Activated T-helper 17 cell treated with anti-CD3 and anti-CD28 coated beads, Interleukin-2, amount 50 U/mL, for 72 hours (primary cell): ENCODE measurements at places on chromosomes 5 and 9.
A peak's percentile ranks its signal among the peaks of the same experiment; 100 is the strongest.

DNA sequence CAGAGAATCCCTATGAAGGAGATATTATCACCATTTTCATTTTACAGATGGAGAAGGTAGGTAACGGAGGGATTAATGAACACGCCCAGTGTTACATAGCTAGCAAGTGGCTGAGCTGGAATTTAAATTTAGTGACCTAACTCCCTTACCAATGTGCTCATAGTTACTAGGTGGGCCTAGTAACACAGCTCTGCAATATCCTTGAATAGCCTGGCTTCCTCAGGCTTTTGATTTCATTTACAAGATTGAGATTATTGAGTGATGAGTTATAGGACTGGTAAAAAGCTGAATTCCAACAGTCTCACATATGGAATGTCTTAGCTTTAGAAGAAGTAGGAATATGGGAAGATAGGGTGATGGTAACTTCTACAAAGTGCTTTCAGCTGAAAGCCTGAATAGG lies 336.3 kb upstream of the KIF2A start:
- H3K4me1 ChIP-seq = no peaks in the 10 kb centered on the region
- H3K27ac ChIP-seq = no peak overlapping the region
- no peak overlapping the region for H3K4me3 ChIP-seq
- H3K36me3 ChIP-seq = no peaks in the 10 kb centered on the region
- peaks cover 3% of the 10 kb centered on the region for H3K27me3 ChIP-seq

DNA sequence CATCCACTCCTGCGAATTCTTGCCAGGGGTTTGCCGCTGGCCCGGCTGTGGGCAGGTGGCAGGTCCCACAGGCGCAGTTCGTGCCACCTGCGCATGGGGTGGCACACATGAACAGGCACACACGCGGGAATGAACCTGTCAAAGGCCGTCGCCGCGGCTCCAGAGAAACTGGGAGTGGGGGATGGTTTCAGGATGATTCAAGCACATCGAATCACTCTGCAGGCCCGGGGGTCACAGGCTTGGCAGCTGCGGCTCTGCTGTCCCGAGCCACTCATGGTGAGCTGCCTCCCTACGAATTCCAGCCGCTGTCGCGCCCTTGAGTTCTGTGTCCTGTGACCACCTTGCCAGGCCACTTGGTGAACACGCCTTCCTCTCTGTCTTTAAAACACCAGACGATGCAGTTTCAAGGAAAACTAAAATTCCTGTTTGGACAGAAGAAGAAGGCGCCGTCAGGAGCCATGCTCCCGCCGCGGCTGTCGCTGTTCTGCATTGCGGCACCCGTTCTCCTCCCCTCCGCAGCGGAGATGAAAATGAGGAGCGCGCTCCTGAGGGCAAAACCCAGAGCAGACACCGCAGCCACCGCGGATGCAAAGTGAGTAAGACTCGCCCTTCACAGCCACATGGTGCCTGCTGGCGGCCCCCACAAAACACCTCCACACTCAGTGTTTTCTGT lies 15.4 kb upstream of the EXOC3 start:
- H3K36me3 ChIP-seq = peaks cover 65% of the 10 kb centered on the region
- no peak overlapping the region for H3K4me3 ChIP-seq
- H3K4me1 ChIP-seq = peaks cover 23% of the 10 kb centered on the region

DNA sequence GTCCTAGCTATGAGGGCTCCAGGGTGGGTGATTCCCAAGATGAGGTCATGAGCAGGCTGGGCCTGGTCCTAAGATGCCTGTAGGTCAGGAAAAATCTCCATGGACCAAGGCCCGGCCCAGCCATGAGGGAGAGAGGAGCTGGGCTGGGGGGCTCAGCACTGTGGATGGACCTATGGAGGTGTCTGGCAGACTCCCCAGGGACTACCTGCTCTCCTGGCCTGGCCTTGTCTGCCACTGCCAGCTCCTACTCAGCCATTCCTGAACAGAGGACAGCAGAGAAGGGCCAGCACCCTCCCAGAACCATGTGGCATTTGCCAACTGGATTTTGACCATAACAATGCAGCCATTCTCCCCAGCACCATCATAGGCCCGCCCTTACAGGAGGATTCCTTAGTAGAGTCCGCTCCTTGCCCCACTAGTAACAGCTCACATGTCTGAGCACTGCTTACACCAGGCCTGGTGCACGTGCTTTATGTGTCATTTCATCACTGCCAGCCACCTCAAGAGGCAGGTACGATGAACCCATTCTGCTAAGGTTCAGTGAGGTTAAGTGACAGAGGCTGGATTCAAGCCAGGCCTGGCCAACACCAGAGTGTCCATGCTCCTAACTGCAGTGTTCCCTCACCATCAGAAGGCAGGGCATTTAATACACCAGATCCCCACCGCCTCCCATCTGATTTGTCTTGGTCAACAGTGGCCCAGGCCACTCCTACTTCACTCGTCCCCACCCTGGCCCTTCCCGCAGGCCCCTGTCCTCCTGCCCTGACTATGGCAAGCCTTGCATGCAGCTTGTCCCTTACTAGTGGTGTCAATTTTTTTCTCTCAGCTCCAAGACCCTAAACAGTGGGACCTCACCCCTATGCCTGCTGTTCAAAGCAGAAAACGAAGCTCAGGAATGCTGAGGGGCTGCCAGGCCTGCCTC lies 669 bp downstream of the IL13 start:
- peaks cover 19% of the 10 kb centered on the region for H3K27me3 ChIP-seq
- peak overlapping the region; percentile 56 for H3K4me3 ChIP-seq
- H3K27ac ChIP-seq = no peak overlapping the region
- H3K36me3 ChIP-seq = no peaks in the 10 kb centered on the region

DNA sequence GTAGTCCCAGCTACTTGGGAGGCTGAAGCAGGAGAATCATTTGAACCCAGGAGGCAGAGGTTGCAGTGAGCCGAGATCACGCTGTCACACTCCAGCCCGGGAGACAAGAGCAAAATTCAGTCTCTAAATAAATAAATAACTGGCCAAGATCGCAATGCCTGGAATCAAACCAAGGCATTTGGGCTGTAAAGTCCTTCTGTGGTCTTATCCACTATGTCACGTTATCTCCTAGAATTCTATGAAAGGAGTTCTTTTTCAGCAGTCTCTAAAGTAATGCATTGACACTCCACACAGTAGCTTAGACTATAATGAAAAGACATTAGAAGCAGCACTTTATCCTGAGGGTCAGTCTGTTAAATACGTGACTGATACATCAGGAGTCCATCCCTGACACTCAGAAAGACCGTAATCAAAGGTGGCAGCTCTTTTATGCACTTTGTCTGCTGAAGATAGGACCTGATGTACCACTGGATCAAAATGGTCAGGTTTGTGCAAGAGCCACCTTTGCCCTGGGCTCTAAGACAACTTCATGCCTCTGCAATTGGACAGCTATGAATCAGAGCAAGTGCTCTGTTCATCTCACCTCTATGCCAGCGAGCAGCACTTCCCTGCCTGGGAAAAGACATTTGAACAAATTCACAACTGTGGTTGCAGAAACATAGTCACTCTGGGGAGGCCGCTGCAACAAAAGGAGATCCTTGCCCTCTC lies 31.7 kb upstream of the GNA14 start:
- H3K36me3 ChIP-seq = no peaks in the 10 kb centered on the region
- ATAC-seq = no peak
- no peaks in the 10 kb centered on the region for H3K27me3 ChIP-seq
- no peak overlapping the region for H3K27ac ChIP-seq
- H3K4me3 ChIP-seq = no peak overlapping the region
- H3K4me1 ChIP-seq = no peaks in the 10 kb centered on the region

- H3K4me3 ChIP-seq = no peak overlapping the region
- no peak for ATAC-seq
- H3K4me1 ChIP-seq = peaks cover 7% of the 10 kb centered on the region
- H3K27me3 ChIP-seq = no peaks in the 10 kb centered on the region
Measured at GRCh38 chr5:151171529-151171928, 13.9 kb upstream of the ANXA6 start.

- no peaks in the 10 kb centered on the region for H3K36me3 ChIP-seq
- H3K27me3 ChIP-seq = no peaks in the 10 kb centered on the region
- no peak overlapping the region for H3K4me3 ChIP-seq
- H3K4me1 ChIP-seq = peaks cover 7% of the 10 kb centered on the region
- H3K27ac ChIP-seq = peak overlapping the region; percentile 50
Measured at GRCh38 chr9:136963341-136963740, 11.3 kb downstream of the LCN12 start.

DNA sequence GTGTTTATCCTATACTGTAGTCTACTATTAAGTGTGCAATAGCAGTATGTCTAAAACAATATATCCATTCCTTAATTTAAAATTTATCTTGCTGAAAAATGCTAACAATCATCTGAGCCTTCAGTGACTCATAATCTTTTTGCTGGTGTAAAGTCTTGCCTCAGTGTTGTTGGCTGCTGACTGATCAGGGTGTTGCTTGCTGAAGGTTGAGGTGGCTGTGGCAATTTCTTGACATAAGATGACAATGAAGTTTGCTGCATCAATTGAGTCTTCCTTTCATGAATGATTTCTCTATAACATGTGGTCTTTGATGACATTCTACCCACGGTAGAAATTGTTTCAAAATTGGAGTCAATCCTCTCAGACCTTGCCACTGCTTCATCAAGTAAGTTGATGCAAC lies 24.3 kb upstream of the SPEF2 start:
- no peak overlapping the region for H3K4me3 ChIP-seq
- no peaks in the 10 kb centered on the region for H3K36me3 ChIP-seq
- ATAC-seq = no peak
- no peak overlapping the region for H3K27ac ChIP-seq

- H3K4me1 ChIP-seq = no peaks in the 10 kb centered on the region
- H3K4me3 ChIP-seq = no peak overlapping the region
- H3K27me3 ChIP-seq = peaks cover 14% of the 10 kb centered on the region
- H3K27ac ChIP-seq = no peak overlapping the region
- no peaks in the 10 kb centered on the region for H3K36me3 ChIP-seq
Measured at GRCh38 chr9:86652736-86653135, 294.6 kb downstream of the GAS1 start.

DNA sequence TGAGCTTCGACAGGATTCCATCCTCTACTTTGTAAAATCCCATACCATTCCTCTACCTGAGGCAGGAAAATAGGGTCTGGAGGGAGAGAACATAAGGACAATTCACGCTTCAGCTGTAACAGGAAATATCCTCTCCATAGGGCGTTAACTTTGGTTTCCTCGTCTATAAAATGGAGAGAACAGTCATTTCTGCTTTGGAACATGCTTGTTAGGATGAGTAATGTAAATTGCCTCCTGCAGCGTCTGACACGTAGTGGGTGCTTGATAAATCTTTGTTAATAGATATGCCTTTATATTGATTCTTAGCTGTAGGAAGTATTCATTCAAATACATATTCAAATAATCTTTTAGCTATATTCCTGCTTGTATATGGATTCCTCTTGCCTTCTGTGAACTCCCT lies 711 bp upstream of the SUB1 start:
- peaks cover 38% of the 10 kb centered on the region for H3K4me1 ChIP-seq
- H3K36me3 ChIP-seq = peaks cover 52% of the 10 kb centered on the region
- peak; percentile 15 for ATAC-seq
- peak overlapping the region; percentile 89 for H3K4me3 ChIP-seq

DNA sequence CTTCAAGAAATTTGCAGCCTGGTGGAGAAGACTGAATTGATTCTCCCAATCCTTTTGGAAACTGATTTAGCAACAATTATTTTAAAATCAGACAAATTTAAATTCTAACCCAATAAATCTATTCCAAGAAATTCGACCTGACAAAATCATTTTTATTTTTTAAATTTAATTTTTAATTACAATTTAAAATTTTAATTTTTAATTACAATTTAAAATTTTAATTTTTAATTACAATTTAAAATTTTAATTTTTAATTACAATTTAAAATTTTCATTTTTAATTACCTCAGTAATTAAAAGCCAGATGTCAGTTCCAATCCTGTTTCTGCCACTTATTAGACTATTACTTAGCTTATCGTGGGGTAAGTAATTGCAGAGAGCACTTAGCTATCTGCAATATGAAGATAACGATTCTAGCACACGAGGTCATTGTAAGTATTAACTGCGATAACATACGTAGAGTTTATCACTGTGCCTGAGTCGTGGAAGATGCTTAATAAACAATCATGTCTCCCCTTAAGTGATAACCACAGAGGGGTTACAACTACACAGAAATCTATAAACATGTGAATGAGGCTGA lies 346.4 kb upstream of the SLC24A2 start:
- no peak for ATAC-seq
- H3K36me3 ChIP-seq = no peaks in the 10 kb centered on the region
- H3K4me3 ChIP-seq = no peak overlapping the region

DNA sequence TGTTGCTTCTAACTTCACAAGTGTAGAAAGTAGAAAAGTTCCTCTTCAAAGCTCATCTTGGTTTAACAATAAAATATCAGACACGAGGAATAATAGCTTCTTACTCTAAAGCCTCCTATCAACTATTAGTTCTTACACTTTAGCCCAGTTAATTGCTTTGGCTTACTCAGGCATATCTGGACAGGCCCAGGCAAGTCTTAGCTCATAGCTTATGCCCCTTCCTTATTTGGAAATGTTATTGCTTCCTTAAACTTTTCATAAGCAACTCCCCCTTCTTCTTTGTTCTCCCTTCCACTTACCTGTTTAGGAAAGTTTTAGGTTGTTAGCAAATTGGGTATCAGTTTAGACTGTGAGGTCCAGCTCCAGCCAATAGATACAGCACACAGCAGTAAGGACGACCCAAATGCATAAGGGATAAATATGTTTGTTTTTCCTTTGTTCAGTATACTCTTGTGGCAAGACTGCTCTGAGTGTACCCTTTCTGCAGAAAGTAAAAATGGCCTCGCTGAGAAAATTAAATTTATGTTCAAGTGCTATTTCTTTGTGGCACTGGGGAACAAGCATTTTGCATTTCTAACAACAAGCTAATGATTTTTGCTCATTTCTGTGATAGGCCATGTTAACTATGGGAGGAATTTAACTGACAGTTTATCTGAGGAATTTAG lies 162.1 kb downstream of the SMC2 start:
- peaks cover 16% of the 10 kb centered on the region for H3K27me3 ChIP-seq
- H3K27ac ChIP-seq = no peak overlapping the region
- H3K4me1 ChIP-seq = no peaks in the 10 kb centered on the region
- no peak overlapping the region for H3K4me3 ChIP-seq

DNA sequence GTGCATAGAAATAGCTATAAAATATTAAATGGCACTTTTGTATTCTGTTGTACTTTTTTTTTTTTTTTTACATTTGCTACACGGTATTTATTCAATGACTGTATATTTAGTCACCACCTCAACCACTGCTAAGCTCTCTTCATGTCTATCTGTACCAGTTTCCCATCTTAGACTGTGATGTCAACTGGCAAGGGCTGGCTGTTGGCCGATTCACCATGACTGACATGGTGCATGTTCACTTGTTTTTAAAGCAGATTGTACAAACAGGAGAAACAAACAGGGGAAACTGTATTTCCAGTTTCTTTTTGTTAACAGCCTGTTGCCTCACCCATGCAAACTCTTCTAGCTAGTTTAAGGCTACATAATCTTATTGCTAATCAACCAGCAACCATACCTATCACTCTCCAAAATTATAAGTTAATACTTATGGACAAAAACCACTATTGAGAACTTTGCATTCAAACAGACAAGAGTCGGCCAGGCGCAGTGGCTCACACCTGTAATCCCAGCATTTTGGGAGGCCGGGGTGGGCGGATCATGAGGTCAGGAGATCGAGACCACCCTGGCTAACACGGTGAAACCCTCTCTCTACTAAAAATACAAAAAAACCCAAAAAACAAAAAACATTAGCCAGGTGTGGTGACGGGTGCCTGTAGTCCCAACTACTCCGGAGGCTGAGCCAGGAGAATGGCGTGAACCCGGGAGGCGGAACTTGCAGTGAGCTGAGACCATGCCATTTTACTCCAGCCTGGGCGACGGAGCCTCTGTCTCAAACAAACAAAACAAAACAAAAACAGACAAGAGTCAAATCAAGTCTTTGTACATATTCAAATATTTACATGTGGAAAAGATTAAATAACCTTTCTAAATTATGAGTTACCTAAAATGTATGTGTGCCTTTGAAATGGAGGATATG lies 13.2 kb downstream of the ZFAND5 start:
- H3K4me1 ChIP-seq = peaks cover 6% of the 10 kb centered on the region
- peaks cover 46% of the 10 kb centered on the region for H3K36me3 ChIP-seq
- H3K27ac ChIP-seq = peak overlapping the region; percentile 22
- H3K27me3 ChIP-seq = no peaks in the 10 kb centered on the region

GRCh38 chr9:18969128-18969527 lies 63.9 kb downstream of the SAXO1 start:
- no peak overlapping the region for H3K4me3 ChIP-seq
- no peak for ATAC-seq
- H3K4me1 ChIP-seq = no peaks in the 10 kb centered on the region
